Ammon's horn (tissue), 1 donor: ENCODE measurements at places on chromosomes 5 and 9.

GRCh38 chr9:5455181-5455580 lies 4.8 kb downstream of the CD274 start:
- DNase-seq: no peak

- no peak for DNase-seq
Observed at GRCh38 chr5:96616801-96617200, 45.4 kb upstream of the CAST start.

DNA sequence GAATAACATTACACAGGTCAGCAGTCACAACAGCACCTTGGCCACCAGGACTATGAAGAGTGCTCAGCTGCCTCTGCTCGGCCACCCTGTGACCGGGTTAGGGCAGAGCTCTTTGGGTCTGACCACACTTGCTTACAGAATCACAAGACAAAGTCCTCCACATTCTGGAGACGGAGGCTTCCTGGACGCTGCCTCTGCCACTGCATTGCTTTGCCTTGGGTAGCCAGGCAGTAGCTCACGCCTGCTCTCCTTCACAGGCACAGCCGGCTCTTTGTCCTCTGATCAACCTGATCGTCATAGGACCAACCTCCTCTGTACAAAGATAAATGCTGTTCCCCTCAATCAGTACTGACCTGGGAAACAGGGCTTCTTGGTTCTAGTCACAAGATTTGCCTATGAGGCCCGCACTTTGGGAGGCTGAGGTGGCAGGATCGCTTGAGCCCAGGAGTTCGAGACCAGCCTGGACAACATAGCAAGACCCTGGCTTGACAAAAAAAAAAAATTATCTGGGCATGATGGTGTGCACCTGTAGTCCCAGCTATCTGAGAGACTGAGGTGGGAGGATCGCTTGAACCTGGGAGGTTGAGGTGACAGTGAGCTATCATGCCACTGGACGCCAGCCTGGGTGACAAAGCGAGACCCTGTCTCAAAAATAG lies 128.4 kb upstream of the IER5L start:
- no peak for DNase-seq

- no peak for DNase-seq
Observed at GRCh38 chr9:72322259-72322658, 42.7 kb downstream of the ZFAND5 start.

GRCh38 chr5:179762781-179763176 lies 30.2 kb downstream of the MAML1 start:
- DNase-seq: no peak

DNA sequence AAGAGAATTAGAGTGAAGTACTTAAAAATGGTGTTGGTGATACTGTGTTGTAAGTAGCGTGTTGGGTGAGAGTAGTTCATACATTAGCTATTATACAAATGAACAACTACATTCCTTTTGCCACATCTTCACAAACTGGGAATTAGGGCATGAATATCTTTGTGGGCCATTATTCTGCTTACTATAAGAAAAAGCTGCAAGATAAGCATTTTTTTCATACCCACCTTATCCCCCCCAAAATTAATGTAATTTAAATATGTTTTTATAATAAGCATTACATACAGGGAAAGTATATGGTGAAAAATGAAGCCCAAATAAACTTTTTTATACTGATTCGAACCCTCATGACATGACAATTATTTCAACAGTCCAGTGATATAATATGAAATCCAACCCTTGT lies 69.5 kb downstream of the FAM81B start:
- DNase-seq: no peak

DNA sequence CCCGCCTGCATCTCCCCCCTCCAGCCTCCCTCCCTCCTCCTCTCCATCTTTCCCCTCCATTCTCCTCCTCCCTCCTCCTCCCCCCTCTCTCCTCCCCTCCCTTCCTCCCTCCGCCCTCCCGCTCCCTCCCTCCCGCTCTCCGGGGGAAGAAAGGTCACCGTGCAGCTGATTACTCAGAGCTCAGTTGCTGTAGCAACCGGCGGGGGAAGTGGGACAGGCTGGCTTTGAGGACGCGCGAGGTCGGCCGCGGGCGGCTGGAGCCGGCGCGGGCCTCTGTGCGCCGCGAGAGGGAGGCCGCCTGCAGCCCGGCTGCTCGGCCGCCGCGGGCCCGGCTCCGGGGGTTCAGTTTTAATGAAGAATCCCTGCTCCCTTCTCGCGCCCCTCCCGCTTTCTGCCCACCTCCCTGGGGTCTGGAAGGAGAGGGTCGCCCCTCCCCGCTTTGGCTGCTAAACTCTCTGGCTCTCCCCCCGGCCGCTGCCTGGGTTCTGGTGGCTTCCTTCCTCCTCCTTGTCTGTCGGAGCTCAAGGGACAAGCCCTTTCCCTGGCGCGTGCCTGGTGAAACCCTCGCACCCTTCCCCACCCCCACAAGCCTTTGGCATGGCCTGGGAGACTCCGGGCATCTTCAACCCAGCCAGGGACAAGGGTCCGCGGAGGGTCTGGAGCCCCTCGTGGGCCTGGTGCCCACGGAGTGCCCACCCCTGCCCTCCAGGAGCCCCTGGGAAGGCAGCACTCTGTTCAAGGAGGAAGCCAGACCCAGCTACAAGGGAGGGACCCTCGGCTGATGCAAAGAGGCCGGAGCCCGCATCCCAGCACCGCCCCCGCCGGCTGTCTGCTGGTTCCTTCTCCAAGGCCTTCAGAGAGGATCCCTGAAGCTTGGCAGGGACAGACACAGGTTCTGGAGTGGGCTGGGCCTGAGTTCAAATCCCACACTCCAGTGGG lies 160.3 kb downstream of the C9orf50 start:
- DNase-seq: peak; percentile 99

GRCh38 chr9:111897601-111898137 lies 1.1 kb downstream of the UGCG start:
- peak; percentile 18 for DNase-seq

GRCh38 chr9:70746316-70746715 lies 331.9 kb upstream of the KLF9 start:
- DNase-seq: no peak
